Dermis blood vessel endothelial cell (primary cell): ENCODE measurements at places on chromosomes 4 and X.

DNA sequence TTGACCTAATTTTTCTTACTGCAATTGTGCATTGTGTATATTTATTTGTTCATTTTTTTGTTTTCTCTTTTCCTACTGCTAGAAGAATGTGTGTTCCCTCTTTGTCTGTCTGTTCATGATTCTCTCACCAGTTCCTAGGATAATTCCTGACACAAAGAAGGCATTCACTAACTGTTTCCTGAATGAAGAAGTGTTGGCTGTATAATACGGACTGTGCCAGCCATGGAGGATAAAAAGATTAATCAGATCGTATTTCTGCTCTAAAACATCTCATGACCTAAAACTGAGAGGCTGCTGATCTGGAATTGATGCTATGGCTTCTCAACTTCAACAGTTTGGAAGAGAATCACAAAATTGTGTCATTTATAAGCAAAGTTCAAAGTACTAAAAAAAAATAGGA is 563.1 kb upstream of the FRG1 start:
- DNase-seq, result no peak

DNA sequence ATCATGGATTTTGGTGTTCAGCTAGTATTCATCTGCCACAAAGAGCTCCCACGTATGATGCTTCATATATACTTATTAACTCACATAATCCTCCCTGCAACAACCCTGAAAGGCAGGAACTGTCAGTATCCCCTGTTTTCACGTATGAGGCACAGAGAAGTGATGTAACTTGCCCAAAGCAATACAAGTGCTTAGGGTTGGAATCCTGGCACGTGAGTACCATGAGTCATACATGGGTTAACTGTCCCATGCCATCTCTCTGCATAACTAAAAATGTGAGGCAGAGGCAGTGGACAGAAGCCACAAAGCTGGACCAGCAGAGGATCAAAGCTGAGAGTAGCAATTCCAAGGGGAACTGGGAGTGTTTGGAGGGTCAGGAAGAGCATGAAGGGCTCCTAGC is 35.7 kb upstream of the EGFL6 start:
- DNase-seq, result no peak

DNA sequence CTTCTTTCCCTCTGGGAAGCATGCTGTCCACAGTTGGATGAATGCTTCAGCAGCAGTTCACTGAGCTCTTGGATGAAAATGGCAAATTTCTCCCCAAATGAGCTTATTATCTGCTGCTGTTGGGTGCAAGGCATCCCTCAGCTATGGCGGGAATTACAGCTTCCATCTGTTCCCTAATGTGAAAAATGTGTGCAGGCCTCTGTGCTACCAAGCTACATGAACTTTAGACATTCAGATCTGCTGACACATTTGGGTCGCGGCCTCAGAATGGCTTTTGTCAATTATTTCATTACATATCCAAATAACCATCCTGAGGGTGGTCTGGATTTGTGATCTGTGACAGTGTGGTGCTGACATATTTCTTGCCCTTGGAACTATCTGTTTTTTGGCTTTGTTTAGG is 119.5 kb upstream of the SCML1 start:
- no peak for DNase-seq

DNA sequence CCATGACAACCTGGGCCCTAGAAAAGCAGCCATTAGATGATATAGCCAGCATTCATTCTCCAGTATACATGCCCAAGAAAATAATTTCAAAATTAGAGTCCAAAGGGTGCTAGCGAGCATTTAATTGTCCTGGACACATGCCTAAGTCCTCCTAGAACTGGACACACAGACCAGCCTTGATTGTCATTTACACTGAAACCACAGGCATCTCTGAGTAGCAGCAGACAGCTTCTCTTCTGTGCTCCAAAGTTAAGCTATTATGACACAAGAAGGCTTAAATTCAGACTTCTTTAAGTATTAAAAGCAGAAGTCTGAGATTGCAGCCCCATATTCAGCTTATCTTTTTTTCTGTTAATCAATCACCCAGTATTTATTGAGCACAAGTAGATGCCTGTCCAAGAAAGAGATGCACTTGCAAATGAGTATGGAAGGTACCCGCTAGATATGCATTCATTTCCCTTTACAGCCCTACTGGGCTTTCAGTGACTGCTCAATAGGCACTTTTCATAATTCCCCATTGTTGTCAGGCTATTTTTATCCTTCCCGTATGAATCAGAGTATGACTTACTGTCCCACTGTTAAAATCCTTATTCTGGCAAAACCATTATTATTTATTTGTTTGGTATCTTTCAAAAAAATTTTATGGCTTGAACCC is 374.1 kb downstream of the FBXW7 start:
- DNase-seq, result peak; percentile 68

GRCh38 chrX:47648376-47648775 is 2.0 kb downstream of the ELK1 start:
- no peak for DNase-seq

- DNase-seq, result peak; percentile 62
These were observed 74.1 kb downstream of the NBDY start for GRCh38 chrX:56802921-56803849.
